Subcutaneous preadipocyte (primary cell): ENCODE measurements at places on chromosomes 12 and 14. TPM values are rescaled to one million over a fixed set of nuclear protein-coding genes. Genes with fewer than 3 reads are reported as not detected.

Gene MNAT1
- 38.9 and 53.4 TPM in 2 replicates for total RNA-seq

Gene GYS2
- not detected in 2 replicates for total RNA-seq

Gene EP400
- total RNA-seq = 11.4 and 15.2 TPM in 2 replicates

Gene DPPA3
- total RNA-seq = not detected in 2 replicates

Gene RNASE7
- total RNA-seq = not detected in 2 replicates

Gene CPSF2
- 37.5 and 47.7 TPM in 2 replicates for total RNA-seq

Gene TMEM229B
- 0.20 and 0.37 TPM in 2 replicates for total RNA-seq

Gene WSCD2
- total RNA-seq = not detected in 2 replicates

Gene LMO3
- total RNA-seq = 0.98 and 14.3 TPM in 2 replicates

Gene FGF6
- total RNA-seq = not detected in 2 replicates

Gene GOLT1B
- total RNA-seq = 42.3 and 51.0 TPM in 2 replicates
